ENCODE measurements at places on chromosomes 1 and 21. TPM values are rescaled to one million over a fixed set of nuclear protein-coding genes. Genes with fewer than 3 reads are reported as not detected.

Gene OVAAL
- total RNA-seq, result not detected

Gene MCOLN3
- total RNA-seq, result 0.38 TPM

Gene OR2M7
- total RNA-seq, result not detected

Gene OR2T2
- total RNA-seq, result not detected

Gene LCE6A
- not detected for total RNA-seq

Gene JAM2
- 18.9 TPM for total RNA-seq

Gene MTHFR
- 31.0 TPM for total RNA-seq

Gene KCNK1
- total RNA-seq, result 6.3 TPM

Gene FABP3
- 142 TPM for total RNA-seq

Gene ADORA1
- 0.32 TPM for total RNA-seq

Gene SLAMF8
- total RNA-seq, result 10.5 TPM

Gene RBM11
- total RNA-seq, result 0.95 TPM

Gene AMY1C
- not detected for total RNA-seq

Gene DRAM2
- total RNA-seq, result 25.7 TPM

Gene GPR89B
- 11.3 TPM for total RNA-seq

Gene FCRL6
- 0.29 TPM for total RNA-seq

Gene RNF220
- total RNA-seq, result 46.4 TPM

Gene PCSK9
- total RNA-seq, result 0.32 TPM

Gene AKR7A3
- total RNA-seq, result 0.67 TPM

Gene CEP104
- 57.9 TPM for total RNA-seq

Gene B3GALT5
- 0.19 TPM for total RNA-seq

Gene PRAMEF7
- not detected for total RNA-seq

Gene MARK1
- 11.1 TPM for total RNA-seq
